ENCODE measurements at places on chromosomes 12 and 14.
A peak's percentile ranks its signal among the peaks of the same experiment; 100 is the strongest.

GRCh38 chr12:50442178-50442908 is 41.7 kb downstream of the LARP4 start:
- DNase-seq = no peak

DNA sequence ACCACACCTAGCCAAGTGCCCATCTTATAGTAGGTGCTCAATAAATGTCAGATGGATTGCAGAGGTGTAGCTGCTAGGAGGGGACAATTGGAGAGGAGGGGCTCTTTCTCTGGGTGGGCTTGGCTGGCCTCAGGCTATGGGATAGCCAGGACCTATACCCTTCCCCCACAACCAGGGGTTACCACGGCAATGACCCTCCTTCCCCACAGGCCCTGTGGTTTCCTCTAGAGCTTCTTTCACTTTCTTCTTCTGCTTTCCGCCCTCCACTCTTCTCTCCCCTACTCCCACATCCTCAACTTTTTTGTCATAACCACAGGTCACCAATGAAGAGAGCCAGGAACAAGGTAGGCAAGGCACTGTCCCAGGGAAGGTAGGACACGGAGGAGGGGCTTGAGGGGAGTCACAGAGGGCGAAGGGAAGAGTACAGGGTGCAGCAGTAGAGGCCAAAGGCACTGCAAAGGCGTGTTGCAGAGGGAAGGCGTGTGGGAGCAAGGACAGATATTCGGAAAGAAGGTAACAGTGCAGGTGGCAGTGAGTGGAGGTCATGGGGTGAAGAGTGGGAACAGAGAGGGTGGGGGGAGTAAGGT is 1.9 kb upstream of the ITGB7 start:
- no peak for DNase-seq

DNA sequence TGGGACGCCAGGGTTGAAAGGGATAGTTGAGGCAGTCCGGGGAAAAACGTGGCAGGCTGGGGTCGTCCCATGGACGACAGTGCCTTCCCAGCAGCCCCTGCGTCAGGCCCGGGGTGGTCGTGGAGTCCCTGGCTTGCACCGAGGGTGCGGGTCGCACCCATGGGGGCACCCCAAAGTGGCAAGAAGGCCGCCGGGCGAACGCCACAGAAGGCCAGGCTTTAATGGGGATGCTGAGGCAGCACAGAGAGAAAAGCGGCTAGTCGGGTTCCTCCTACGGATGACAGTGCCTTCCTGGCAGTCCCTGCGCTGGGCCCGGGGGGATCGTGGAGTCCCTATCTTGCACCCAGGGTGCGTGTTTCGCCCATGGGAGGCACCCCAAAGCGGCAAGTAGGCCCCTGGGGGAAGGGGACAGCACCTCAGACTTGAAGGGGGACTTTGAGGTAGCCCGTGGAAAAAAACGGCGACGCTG is 158.6 kb upstream of the ALG10B start:
- no peak for DNase-seq

- peak; percentile 39 for DNase-seq
Measured at GRCh38 chr14:67819563-67820421, at the start of gene RAD51B. TSS of gene RAD51B (plus strand) at chr14:67819779.

DNA sequence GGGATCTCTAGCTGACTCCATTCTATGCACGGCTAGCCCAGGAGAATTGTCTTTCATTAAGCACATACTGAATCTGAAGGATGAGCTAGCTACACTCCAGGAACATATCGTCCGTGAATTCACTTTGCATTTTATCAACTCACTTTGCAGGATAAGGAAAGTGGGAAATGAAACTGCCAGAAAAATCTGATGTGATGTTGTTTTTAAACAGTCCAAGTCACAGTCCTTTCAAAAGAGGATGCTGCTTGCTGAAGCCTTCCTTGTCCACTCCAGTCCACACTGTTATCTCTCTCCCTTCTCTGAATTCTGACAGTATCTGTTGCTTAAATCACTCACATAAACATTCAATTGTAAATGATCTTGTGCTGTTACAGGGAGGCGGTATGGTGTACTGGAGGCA is 12.7 kb upstream of the TMCC3 start:
- DNase-seq = no peak

DNA sequence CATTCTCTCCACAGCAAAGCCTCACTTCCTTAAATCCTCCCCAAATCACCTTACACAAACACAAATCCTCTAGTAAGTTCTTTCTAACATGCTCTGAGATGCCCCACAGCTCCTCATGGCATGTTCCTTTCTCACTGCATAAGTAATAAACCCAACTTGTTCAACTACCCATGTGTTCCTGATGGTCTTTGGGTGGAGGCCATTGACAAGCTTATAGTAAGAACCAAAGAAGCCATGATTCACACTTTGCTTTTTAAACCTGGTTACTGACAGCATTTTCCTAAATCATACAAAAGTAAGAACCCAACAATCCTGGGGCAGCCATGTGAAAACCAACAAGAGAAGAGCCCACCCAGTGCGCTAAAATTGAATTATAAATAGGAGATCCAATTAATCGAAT is 138.6 kb downstream of the ITPR2 start:
- no peak for DNase-seq

- peak; percentile 56 for DNase-seq
Measured at GRCh38 chr14:23569443-23570151, 2.0 kb upstream of the AP1G2 start.

- DNase-seq = peak; percentile 75
Measured at GRCh38 chr12:55068416-55069010, 48.7 kb downstream of the NEUROD4 start.

DNA sequence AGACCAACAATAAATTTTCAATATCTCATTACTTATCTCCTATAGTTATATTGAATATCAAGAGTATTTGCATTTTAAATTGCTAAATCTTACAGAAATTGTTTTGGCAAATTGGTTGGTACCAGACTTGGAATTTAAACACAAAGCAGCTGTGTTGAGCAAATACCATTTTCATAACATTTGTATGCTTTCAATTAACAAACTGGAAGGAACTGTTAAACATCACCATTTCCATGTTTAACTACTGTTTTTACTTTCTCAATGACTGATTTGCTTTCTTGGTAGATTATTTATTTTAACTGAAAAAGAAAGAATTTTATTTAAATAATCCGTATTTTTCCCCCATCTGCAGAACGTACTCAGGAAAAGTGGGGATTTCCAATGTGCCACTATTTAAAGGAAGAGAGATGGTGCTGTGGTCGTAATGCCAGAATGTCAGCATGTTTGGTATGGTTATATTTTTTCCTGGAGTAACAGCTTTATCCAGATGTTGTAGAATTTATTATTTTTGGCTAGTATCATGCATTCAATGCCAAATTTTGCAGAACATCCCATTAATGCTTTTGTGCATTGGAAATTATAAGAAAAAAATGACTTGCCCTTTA is 72.3 kb downstream of the METTL25 start:
- no peak for DNase-seq

DNA sequence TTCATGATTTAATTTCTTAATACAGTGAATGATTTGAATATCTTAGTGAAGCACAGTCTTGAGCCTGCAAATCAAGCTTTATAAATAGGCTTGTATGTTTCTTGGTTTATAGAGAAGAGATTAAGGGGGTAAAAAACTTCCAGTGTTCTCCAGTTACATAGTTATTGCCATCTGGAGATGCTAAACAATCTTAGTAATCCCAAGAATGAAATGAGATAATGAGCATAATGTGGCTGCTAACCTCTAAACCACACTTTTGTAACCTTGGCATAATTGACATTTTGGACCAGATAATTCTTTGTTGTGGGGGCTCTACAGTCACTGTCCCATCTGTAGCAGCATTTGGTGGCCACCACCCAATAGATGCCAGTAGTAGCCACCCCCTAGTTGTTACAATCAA is 316.8 kb downstream of the CCDC91 start:
- DNase-seq = no peak

GRCh38 chr12:49953151-49953550 is 2.6 kb downstream of the AQP2 start:
- no peak for DNase-seq

- DNase-seq = peak; percentile 32
Measured at GRCh38 chr14:56120091-56120691, 2.0 kb downstream of the PELI2 start.

DNA sequence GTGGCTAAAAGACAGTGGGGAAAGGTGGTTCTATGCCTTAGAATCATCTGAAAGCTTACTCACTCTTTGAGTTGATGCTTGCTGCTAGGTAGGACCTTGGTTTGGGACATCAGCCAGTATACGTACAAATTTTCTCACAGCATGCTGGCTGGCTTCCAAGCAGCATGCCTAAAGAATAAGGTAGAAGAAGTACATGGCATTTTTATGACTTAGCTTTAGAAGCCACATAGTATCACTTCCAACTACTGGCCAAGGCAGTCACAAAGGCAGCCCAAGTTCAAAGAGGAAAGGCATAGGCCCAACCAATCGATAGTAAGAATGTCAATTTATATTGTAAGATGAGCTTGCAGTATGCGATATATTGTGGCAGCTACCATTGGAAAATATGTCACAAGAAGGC is 284.2 kb upstream of the CAND1 start:
- peak; percentile 45 for DNase-seq

- peak; percentile 8 for DNase-seq
Measured at GRCh38 chr12:68538726-68539614, 71.7 kb upstream of the RAP1B start.

DNA sequence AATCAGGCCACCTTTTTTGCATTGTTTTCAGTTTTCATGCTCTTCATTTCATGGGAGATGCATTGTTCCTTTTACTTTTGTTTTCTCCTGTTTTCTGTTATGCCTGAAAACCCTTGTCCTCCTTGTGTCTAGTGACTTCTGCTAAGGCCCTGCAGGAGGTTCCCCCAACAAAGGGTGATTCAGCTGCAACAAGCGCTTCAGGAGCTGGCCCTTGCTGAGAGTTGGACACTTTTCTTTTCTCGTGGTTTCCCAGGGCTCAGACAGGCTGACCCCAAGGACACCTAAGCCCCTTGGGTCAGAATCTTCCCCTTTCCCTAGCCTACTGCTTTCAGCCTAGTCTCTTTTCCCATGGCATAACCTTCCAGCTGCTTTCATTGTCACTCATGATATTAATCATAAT is 98.9 kb downstream of the PLXNC1 start:
- no peak for DNase-seq

DNA sequence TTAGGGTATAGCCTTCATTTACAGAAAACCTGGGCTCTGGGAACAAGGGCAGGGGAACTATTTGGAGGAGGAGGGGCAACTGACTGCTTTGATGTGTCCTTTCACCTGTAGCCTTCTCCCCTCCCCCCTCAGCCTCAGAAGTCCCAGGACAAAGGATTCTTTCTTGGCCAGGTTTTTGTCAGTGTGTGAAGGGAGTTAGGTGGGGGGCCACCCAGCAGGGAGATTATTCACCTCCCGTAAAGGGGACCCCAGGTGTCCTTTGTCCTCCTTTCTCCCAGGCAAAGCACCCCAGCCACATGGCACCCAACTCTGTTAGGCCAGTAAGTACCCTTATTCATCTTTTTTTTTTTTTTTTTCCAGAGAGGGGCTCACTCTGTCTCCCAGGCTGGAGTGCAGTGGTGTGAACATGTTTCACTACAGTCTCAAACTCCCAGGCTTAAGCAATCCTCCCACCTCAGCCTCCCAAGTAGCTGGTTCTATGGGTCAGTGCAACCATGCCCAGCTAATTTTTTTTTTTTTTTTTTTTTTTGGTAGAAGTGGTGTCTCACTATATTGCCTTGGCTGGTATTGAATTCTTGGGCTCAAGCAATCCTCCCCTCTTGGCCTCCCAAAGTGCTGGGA is 723 bp upstream of the NFE2 start:
- no peak for DNase-seq

DNA sequence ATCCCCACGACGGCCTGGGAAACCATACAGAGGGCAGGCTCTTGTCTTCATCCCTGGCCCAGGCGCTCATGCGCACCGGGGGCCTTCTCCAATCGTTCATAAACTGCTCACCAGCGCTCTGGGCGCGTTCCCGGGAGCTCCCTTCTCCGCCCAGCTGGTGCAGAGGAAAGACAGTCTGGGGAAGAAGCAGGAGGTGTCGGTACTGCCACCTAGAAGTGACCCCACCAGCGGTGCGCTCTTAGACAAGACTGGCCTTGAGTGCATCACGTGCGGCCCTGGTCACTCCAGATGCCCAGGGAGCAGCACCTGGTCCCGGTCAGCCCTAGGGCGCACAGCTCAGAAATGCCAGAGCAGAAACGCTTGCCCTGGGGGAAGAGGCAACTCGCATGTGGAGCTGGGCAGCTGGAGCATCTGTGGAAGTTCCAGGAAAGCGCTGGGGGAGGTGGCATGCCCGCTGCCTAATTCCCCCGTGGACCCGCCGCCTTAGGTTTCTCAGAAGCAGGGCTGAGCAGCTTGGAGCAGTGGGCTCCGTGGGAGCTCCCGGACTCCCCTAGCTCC is 2.5 kb downstream of the GSC start:
- DNase-seq = no peak

DNA sequence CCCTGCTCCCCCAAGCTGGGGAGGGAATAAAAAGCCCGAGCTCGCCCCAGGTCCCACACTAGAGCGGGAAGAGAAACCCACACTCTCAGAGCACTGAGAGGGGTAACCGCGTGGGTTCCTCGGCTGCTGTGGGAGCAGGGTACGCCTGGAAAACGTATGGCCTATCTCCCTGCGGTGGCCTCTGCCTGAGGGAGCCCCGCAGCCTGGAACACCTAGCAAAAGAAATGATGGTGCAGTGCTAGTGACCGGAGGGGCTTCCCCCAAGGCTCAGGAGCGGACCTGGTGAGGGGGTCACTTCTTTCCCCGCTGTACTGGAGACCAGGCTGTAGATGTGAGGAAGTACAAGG is 2.5 kb upstream of the OR4N2 start:
- no peak for DNase-seq

DNA sequence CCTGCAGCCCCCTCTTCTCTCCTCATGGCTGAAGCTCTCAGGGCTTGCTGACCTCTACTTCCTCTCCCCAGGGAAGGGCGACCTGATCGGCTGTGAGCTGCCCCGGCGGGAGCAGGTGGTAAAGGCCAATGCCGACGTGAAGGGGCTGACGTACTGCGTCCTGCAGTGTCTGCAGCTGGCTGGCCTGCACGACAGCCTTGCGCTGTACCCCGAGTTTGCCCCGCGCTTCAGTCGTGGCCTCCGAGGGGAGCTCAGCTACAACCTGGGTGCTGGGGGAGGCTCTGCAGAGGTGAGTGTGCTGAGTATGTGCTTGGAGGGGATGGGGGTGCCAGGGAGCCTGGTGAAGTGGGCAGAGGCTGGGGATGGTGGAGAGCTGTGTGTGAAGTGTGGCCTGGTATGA is 13.7 kb downstream of the MCRS1 start:
- no peak for DNase-seq

DNA sequence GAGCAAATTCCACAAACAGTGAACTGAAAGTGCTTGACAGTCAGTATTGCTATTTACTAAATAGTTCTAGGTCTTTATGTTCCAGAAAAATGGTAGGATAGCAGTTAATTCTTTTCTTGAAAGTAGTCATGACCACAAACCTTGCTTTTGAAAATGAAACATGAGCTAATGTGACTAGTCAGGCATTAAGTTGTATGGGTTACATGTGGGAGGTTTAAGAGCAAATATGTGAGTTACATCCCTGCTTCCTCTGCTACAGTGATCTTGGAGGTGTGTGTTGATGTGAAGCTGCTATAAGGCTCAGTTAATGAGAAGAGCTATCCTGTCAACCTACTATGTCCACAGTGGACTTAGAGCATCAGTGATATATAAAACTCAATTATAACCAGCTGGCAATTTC is 741.6 kb downstream of the FSCB start:
- DNase-seq = no peak

GRCh38 chr14:57389646-57390036 is 745 bp upstream of the NAA30 start:
- DNase-seq = peak; percentile 28

Measured in DMS153 (cell line).